ENCODE measurements at places on chromosomes 12 and 14.

DNA sequence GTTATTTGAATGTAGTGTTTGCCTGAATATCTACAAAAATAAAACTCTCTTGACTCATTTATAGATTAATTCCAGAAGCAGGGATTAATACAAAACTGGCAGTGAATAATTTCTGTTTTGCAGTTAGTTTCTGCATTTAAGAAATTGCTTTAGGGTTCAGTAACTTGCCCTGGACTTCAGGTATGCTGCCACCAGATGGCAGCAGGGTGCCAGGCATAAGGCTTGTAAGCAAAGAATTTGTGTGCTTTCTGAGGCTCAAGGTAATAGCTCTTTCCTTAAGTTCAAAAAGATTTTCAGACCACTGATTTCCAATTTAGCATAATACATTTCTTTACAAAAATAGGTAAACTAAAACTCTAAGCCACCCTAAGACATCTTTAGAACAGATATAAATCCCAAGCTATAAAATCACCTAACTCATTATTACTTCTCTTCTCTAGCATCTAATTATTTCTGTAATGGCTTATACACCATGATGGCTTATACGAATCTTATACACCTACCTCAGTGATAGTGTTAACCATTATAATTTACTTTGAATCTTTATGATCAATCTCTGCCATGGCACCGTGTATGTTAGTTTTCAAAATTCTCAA lies 398.3 kb downstream of the APAF1 start:
- DNase-seq, result peak; percentile 55

GRCh38 chr14:32417956-32418552 lies 89.0 kb downstream of the AKAP6 start:
- DNase-seq, result no peak

DNA sequence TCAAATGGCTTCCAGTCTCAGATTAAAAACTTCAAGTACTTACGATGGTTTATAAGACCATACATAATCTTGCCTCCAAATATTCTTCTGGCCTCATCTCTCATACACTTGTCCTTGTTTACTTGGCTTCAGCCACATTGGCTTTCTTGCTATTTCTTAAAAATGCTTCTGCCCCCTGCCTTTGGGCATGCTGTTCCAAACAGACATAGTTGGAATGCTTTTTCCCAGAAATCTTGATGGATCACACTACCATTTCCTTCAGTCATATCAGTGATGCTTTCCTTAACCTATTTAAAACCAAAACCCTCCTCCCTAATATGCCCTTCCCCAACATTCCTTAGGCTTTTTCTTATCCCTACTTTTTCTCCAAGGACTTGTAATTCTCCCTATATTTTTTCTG lies 74.4 kb upstream of the PAWR start:
- no peak for DNase-seq

DNA sequence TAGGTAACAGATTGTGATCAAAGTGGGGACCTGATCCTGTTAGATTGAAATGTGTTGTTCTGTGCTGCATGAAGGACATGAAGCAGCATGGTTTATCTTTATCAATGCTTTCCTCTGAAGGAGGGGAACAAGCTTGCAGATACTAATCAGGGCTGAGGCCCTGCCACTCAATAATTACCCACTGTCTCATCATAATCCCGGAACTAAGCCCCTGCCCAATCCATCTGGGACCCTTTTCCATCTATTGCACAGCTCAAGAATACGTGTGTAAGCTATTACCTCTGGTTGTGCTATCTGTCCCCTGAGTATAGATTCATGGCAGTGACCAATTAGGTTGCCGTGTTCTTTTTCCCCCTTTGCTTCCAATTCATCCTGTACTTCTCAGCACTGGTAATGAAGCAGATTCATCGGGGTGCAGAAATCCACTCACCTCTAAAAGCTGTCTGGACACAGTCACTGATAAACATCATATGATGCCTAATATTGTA lies 67.8 kb downstream of the OTX2 start:
- no peak for DNase-seq
